ENCODE measurements at places on chromosomes 1 and 21.
A peak's percentile ranks its signal among the peaks of the same experiment; 100 is the strongest.

GRCh38 chr1:82099170-82099569 is 298.4 kb downstream of the ADGRL2 start:
- DNase-seq, result no peak

- DNase-seq, result no peak
These were observed 66.1 kb upstream of the FAM3B start for GRCh38 chr21:41250519-41250918.

- DNase-seq, result no peak
These were observed 305.9 kb downstream of the ADGRL2 start for GRCh38 chr1:82106672-82107071.

GRCh38 chr1:53391296-53391695 is 63.4 kb upstream of the LRP8 start:
- DNase-seq, result no peak

GRCh38 chr1:230894032-230894431 is 25.7 kb upstream of the C1orf198 start:
- no peak for DNase-seq

DNA sequence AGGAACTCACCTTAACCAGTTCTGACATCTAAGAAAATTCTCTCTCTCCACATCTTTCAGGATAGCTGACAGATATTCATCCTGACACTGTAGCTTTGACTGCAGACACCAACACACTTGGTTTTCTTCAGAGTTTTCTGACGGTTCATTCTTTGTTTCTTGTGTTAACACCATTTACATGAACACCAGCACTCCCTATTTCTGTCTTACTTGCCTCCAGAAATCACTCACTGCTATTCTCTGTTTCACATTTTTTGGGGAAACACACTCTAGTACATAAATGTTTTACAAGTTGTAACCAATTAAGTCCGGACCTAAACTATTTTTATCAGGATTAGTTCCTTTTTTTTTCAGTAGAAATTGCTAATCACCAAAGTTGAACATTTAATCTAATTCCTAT is 15.4 kb downstream of the FLVCR1 start:
- no peak for DNase-seq

GRCh38 chr1:25564777-25565574 is 21.6 kb downstream of the LDLRAP1 start:
- no peak for DNase-seq

- DNase-seq, result no peak
These were observed 54.9 kb downstream of the LTN1 start for GRCh38 chr21:28937737-28938136.

- DNase-seq, result no peak
These were observed 524.8 kb downstream of the PTPRC start for GRCh38 chr1:199163670-199164069.

DNA sequence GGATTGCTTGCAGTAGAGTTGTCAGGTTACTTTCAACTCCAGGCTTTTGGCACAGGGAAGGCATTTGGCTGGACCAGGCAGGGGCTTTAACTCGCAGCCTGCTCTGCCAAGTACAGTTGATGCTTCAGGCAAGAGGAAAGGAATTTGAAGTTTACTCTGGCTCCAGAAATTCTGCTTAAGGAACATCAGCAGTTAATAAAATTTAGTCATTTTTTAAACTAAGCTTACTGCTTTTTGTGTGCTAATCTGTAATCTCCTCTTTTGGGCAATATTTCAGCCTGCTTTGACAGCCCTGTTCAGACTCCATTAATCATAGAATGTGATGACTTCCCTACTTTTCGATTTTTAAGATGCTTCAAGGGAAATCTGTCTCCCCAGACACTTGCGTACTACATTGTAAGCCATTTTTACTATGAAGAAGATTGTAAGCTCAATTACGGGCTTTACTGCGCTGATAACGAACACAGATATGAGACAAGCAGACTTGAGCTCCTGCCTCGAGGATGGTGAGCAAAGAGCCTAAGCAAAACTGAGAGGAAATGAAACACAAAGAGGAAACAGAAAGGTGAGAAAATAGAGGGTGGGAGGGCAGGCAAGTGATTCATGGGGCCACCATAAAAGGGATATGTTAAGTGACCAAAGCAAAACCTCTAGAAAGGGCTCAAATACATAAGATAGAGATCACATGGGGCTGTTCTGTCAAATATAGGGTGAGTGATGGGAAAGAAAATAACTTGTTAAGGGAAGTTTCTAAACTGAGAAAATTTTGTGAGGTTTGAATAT is 76.6 kb upstream of the VAV3 start:
- DNase-seq, result no peak

DNA sequence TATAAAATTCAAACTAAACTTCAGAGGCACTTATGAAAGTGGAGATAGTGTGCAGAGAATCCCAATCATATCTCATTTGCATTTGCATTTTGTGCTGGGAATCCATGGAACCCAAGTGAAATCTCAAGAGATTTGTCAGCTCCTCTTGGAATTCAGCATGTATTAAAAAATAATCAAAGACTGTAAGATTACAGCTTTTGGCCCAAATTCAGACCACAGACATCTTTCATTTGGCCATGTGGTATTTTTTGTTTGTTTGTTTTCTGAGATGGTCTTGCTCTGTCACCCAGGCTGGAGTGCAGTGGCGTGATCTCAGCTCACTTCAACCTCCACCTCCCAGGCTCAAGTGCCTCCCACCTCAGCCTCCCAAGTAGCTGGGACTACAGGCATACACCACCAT is 3.8 kb upstream of the CACYBP start:
- no peak for DNase-seq

DNA sequence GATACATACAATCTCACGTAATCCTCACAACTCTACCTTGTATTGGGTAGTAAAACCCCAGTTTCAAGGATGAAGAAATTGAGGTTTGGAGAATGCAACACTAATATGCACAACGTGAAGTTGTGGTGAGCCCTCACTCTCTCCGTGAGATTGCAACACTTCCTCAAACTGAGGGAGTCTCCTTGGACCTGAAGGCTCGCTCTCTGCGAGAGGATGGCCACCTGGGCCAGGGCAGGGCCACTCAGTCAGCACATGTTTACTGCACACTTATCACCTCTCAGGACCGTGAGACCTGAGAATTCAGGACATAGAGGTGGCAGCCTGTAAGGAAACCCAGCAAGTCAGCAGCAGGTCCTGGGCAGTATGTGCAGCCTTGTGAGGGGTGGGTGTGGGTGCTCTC is 8.7 kb downstream of the SH3BP5L start:
- no peak for DNase-seq

DNA sequence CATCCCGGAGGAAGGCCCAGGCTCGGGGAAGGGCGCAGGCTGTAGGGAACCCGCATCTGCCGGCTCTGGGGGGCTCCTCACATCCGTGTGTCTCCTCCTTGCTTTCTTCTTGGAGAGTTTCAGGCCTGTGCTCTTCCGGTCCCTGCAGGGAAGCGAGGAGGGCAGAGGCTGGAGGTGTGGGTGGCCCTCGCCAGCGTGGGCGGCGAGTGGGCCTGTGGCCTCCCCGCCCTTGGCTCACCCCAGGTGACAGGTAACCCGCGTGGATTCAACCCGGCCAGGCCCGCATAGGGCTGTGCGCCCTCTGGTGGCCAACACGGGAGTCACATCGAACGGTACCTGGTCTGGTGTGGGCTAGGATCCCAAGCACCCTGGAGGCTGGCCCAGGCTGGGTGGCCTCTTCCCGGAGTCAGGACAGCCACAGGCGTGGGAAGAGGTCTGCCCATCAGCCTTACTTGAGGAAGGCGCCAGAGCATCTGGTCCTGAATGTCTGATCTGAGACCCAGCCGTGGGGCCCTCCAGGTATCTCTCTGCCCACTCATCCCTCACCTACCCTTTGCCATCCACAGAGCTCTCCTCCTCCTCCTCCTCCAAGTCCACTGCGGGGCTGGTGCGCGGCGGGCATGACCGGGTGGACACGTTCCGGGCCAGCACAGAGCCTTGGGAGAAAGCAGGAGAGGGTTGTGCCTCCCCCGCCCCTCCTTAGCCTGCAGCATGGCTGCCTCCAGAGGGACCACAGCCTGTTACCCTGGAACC is 9.6 kb upstream of the TNFRSF25 start:
- no peak for DNase-seq

DNA sequence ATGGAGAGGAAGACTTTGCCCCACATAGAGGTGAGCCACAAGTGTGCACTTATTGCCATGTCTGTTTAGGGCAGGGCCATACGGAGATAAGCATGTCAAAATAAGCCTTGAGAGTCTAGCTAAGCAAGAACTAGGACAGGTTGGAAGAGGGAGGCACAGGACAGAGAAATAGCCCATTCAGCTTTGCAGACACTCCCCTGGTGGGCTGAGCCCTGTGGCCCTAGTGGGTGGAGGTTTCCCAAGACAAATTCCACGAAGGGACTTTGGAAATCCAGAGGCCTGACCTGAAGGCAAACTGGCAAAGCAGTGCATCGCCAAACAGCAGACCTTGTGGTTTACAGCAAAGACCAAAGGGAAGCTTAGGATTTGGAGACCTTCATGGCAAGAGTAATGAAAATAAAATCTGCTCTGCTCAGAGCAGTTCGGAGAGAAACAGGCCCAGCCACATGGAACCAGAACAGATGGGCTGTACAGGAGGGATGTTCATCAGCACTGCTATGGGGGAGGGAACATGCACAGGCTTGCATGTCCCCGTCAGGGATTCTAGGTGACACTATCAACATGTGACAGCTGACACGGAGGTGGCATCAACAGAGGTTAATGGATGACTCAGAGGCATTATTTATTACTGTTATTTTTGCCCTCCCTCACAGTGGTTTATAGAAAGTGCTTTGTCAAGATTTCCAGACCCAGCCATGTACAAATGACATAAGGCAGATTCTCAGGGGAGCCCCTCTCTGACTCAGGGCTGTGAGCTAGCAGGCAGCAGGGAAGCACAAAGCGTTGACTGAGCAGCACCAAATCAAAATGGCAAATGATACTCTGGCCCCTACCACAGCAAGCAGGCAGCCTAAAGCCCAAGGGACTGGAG is 90.1 kb upstream of the IRF2BP2 start:
- peak; percentile 99 for DNase-seq

- DNase-seq, result no peak
These were observed 127.8 kb downstream of the GRIK3 start for GRCh38 chr1:36906555-36906954.

DNA sequence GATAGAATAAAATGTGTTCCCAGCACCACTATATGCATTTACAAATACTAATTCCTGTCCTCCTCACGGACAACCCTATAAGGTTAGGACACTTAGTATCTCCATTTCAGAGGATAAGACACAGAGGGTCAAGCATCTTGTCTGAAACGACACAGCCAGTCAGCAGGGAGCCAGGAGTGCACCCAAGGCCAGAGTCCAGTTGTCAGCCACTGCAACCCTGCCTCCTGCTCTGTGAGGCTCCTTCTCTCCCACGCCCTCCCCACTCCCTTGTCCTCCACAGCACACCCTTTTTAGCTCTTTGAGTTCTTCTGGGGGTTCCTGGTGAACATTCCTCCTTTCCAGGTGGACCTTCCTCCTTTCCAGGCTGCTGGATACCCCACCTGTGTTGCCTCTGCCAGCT is 119.0 kb upstream of the TNR start:
- DNase-seq, result no peak

- DNase-seq, result no peak
These were observed 8.0 kb upstream of the PLCH2 start for GRCh38 chr1:2468041-2468472.

DNA sequence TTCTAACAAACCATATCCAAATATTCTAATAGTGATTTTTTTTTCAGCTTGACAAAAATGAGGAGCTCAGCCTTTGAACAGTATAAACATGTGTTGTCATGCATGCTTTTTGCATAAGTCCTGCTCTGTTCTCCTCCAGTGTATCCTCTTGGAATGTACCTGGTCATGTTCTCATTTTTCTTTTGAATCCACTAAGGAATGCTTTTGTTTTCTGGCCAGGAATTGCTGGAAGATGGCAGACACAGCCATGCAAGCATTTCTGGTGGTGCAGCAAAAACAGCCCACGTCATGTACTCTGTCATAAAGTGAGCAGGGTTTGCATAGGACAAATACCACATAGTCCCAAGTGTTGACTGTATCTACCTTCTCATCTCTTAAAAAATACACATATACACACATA is 11.5 kb upstream of the PLD5 start:
- DNase-seq, result no peak

GRCh38 chr1:150748878-150749719 is 16.5 kb downstream of the CTSS start:
- DNase-seq, result no peak
